CD4-positive, alpha-beta T cell (primary cell): ENCODE measurements at places on chromosomes 3 and 15.

DNA sequence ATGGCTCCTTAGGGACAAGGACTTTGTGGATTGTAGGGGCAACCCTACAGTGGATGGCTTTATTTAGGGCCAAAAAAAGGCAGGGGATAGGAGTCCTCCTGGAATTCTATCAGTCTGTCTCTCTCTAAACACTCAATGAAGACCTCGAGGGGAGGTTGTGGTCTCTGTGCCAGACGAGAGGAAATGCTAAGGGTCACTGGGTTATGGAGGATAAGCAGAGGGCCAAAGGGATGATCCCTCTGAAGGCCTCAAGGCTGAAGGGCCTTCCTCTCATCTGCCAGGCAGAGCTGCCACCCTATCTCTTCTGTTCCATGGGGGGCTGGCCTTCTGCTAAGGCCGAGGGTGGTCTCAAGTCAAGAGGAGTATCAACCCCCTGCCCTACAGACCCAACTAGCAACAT is 27.0 kb downstream of the PLXNB1 start:
- DNase-seq, result no peak

GRCh38 chr3:100915706-100916495 is 77.3 kb downstream of the ABI3BP start:
- no peak for DNase-seq

DNA sequence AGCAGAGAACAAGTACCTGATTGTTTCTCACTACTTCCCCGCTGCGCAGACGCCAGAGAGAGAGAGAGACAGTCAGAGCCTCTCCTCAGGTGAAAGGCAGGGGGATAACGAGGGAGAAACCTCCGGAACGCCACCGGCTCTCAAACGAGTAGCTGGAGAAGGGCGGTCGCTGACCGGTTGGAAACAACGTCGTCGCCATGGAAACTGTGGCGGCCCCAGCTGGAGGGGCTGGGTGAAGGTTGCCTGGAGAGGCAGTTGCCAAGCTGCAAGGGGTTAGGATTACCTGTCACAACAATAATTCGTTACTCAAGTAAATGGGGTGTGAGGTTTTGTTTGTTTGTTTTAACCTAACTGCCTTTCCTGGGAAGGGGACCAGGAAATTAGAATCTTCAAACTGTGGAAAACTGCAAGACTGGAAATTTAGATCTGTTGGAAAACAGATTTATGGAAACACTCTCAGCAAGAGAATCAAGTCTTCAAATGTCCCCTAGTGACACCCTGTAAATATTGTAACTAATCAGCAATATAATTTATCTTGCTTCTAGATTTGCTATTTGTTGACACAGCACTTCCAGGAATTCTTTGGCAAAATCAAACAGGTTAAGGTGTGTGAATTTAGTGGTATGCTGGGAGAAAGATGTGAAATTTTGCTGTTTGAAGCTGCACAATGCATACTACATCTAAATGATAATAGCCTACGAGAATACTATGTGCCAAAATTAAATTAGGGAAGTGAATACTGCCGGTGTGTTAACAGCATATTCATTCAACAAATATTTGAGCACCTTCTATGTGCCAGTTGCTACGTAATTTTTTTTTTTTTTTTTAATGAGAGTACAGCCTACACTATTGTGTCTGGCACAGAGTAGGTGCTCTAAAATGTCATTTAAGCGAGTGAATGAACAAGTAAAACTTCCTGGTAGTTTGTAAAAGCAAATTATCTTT is at the start of gene DNAH12:
TSS of gene DNAH12 (minus strand) at position 164 of the 945 bp plus-strand sequence. CDS start 1,474 bp downstream, outside the sequence.
- DNase-seq, result no peak

DNA sequence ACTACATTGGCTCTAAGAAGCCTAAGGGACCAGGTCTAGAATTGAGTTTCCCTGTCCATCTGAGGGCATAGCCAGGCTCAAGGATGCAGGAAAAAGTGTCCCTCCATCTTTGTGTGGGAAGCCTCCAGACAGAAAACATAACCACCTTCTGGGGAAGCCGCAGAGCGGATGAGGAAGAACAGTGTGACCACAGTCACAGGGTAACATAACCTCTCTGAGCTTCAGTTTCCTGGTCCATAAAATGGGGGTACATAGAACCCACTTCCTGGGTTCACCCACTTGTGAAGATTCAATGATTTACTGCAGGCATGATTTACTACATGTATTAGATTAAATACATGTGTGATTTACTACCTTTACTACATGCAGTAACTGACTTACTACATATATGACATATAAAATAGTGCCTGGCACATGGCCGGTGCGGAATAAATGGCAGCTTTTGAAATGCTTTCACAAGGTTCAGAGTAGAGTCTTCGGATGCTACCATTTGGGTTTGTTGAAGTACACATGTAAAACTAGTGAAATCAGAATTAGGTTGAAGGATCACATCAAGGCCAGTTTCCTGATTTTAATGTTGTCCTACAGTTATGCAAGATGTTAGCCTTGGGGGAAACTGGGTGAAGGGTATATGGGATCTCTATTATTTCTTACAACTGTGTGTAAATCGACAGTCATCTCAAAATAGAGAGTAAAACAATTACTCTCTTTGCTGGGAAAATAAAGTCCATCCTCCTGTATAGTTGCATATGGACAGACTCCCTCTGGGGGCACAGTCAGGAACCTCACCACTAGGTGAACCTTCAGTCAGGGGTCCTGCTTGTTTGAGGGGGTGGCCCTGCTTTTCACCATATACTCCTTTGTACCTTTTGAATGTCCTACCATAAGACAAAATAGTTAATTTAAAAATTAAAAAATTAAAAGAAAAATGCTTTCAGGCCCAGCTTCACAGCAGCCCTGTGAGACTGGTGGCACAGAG is 86.0 kb downstream of the SEMA5B start:
- DNase-seq, result no peak

GRCh38 chr15:66035901-66036300 is 166.6 kb downstream of the RAB11A start:
- no peak for DNase-seq

- DNase-seq, result no peak
These were observed 52.7 kb downstream of the MB21D2 start for GRCh38 chr3:192864941-192865340.

GRCh38 chr3:128323206-128324081 is 143.2 kb downstream of the DNAJB8 start:
- no peak for DNase-seq

DNA sequence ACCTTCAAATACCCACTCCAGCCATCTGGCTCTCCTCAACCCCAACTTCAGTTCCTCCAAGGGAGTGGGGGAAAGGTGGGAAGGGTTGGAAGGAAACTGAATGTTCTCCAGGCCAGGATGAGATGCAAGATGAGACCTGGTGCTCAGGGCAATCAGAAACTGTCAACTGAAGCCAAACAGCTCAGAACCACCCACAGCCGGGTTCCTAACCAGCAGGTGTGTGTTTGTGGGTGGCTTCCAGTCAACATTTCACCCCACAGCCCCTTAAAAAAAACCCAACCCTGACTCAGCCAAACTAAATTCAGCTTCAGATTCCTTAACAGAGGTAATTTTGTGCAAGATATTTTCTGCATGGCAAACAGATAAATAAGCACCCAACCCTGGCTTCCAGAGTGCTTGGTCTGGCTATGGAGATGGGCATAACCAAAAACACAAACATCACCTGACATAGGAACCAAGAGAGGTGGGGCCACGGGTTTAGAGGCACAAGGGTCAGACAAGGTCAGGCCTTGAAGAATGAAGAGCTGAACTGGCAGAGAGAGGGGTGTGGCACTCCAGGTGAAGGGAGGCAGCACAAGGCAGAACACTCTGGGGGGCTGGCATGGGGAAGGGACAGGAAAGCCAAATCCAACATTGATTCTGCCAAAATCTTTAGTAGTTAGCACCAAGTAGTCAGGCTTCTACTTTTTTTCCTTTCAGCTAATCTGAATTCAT is 34.7 kb downstream of the ZNF445 start:
- DNase-seq, result no peak

DNA sequence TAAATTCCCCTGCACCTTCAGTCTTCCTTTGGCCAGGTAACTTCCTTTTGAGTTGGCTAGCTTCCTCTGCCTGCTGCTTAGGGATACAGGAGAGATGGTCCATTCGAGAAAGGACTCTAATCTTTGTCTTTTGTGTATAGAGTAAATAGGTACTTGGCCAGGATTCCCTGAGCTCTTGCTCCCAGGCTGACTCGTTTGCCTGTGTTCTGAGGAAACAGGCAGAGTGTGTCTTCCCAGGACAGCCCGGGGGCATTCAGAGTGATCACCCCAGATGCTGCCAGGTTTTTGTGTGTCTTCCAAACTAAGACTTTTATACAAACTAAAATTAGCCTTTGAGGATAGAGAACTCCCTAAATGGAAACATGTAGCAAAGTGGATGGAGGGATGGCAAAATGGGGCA is 39.5 kb downstream of the TMEM108 start:
- DNase-seq, result no peak

GRCh38 chr3:59820352-59820934 is 770.6 kb upstream of the CFAP20DC start:
- no peak for DNase-seq

DNA sequence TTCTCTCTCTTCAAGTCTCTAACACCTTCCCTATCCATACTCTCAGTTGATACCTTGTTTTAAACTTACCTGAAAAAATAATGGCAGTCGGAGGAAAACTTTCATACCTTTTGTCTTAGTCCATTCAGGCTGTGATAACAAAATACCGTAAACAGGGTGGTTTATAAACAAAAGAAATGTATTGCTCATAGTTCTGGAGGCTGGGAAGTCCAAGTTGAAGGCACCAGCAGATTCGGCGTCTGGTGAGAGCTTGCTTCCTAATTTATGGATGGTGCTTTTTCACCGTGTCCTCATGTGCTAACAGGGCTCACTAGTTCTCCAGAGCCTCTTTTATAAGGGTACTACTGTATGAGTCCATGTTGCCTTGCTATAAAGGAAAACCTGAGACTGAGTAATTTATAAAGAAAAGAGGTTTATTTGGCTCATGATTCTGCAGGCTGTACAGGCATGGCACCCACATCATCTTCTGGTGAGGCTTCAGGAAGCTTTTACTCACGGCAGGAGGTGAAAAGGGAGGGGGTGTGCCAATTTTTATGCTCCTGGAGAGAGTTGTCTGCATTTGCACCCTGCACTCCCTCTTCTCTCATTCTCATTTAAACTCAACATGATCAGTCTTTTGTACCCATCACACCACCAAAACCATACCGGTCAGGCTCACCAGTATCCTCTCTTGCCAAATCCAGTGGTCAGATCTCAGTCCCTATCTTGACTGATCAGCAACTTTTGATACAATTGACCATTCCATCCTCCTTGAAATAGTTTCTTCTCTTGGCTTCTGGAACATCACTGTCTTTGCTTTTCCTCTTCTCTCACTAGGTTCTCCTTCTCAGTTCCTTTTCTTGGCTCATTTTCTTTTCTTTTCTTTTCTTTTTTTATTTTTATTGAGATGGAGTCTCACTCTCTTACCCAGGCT is 21.6 kb downstream of the ST6GAL1 start:
- DNase-seq, result no peak

DNA sequence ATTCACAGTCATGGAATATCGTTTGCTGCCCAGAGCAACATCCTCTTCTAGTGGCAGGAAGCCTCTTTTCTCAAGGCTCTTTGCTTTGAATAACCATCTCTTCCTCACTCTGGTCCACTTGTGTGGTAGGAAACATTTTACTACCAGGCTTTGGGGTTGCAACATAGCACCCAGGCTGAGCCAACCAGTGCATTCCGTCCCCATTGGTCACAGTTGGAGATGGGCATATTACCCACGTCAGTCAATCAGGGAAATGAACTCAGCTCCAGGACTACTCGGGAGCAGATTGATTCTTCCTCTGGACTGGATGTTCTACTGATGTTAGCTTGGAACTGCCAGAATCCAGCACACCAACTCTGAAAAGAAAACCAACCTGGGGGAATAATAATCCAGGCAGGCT is 4.2 kb upstream of the PEX5L start:
- DNase-seq, result no peak

GRCh38 chr3:128372281-128372680 is 94.4 kb downstream of the DNAJB8 start:
- no peak for DNase-seq

DNA sequence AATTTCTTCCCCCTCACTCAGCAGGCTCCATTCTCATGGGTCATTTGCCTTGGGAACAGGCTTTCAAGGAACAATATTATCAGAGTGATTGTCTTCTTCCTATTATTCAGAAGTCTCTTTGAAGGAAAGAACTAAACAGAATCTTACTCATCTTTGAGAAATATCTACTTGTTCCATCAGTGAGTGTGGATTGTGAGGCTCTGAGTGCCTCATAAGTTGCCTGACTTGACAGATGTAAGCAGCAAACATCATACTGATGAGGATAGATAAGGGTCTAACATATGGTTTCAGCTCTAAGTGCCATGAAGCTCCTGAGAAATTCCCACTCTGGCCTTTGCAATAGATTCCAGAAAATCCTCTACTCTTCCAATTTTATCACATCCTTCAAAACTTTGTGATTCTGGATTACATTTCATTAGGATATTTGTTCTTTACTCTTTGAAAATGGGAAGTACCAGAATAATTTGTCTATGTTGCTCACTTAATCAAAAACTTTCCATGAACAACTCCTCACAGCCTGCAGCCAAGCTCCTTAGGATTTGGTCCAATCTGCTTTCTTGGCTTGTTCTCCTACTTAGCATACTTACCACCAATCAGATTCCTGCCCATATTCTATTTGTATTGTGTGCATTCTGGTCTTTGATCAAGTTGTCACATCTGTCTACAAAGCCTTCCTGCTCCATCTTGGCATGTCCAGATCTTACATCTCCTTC is 120.1 kb downstream of the RPL22L1 start:
- DNase-seq, result no peak

DNA sequence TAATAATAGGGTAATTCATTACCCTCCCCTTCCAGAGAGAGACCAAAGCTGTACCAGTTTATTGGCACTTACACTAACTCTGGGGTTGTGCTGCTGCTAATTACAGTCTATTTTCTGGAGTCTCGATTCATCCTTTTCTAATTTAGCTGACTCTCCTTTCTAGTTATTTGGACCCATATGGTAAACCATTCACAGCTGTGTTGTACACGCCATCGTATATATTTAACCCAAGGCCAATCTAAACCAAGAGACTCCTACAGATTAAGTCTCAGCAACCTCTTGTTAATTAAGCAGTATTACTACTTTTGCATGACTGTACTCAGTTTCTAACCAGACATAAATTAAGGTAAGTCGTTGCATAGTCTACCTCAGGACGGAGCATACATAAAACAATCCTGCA is 22.5 kb downstream of the ANXA2 start:
- DNase-seq, result no peak
